NCI-H524 (cell line): ENCODE measurements at places on chromosomes 4 and X.

- no peak for DNase-seq
These were observed 663 bp upstream of the USP53 start for GRCh38 chr4:119211867-119212233.

GRCh38 chr4:153044036-153044435 is 107.9 kb downstream of the FHDC1 start:
- no peak for DNase-seq

DNA sequence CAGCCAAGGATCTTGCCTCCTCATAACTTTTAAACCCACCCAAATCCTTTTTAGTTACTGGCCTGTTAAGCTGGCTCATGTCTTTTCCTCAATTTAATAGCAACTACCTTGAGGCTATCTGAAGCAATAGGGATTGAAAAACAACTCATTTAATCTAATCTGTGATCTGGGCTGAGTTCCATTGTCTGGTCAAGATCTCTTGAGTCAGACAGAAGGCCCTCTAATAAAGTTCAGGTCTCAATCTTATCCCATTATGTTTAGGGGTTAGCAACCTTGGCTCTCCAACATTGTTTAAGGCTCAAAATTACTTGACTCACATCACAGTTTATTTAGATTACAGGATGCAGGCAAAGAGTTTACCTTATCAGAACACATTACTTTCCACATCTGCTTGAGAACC is 436.1 kb downstream of the ANKRD50 start:
- DNase-seq, result no peak

GRCh38 chrX:109344101-109344500 is 137.8 kb downstream of the GUCY2F start:
- no peak for DNase-seq

DNA sequence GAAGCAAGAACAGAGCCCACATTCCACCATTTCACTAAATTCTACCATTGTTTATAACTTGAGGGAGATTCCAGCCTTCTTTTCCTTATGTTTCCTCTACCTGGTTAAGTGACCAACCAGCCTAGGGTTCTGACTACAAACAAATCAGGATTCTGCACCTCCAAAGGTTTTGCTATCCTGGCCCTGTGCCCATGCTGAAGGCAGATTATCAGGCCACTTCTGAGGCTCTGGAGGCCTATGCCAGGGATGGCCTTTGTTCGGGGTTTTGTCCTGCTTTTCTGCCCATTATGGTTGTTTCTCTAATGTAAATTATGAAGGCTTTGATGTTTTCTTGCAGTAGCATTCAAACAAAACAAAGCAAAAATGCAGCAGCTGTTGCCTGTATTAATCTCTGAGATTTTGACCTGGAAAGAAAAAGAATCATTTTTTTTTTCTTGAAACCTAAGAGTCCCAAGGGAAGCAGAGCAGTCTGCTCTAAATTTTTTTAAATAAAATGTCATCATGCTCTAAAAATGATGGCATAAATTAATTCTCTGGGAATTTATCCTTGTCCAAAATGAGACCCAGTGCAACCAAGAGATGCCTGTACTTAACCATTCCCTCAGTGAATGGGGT is 55.6 kb downstream of the RNF150 start:
- peak; percentile 19 for DNase-seq

DNA sequence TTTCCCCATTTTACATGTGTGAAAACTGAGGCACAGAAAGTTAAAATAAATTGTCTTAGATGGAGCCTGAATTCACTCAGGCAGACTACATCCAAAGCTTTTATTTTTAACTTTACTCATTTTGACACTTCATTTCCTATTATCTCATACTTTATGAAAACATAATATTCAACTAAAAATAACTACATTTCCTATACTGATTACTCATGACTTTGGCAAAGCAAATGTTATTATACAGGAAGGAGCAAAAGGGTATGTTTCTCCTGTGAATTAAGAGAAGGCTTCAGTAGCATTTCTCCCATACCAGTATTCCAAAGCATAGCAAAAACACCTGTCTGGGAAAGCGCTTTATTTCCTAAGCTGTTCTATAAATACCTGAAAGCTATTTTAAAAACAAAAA is 178.6 kb downstream of the ADAMTS3 start:
- no peak for DNase-seq
